Ecto neural progenitor cell (in vitro differentiated cells): ENCODE measurements at places on chromosomes 4 and X.
A peak's percentile ranks its signal among the peaks of the same experiment; 100 is the strongest.

DNA sequence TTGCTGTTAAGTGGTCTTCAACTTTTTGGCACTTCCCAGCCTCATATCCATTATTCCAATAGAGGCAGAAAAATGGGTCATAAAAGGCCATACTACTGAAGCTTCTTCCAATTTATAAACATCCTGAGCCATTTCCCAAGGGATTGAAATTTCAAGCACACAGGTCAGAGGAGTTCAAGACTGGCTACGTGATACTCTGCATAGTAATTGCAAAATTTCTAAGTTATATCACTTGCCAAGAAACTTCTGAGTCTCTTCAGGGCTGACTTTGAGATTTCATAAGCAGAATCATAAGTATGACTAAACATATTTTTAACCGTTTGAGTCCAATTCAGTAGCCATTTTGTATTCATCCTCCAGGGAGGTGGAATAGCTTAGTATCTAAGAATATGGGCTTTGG lies 75.6 kb upstream of the RXFP1 start:
- DNase-seq = no peak

DNA sequence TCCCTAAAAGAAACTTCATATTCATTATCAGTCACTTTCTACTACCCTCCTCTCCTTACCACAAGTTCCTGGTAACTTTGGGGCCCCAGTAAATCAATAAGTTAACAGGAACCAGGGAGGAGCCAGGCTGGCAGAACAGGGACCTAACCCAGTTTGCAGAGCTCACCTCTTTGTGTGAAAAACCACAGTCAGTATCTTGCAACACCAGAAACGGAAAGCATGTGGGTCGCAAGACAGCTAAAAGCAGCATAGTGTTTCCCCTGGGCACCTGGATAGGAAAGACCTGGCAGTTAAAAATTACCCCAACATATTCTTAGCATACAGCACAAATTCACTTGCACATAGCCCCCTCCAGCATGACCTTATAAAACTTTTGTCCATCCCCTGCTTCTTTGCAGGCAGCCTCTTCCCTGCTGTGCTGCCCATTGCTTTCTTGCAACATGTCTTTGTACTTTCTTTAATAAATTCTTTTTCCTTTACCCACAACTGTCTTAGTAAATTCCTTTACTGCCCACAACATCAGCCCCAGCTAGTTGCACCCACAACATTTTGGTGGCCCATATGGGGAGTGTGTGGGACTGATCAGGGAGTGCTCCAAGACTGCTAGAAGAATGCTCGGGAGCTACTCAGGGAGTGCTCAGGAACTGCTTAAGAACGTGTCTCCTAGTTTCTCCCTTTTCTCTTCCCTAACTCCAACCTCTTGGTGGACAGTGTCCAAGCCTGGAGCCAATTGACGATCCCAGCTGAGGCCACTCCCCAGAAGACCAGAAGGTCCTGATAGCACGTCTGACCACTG lies 83.4 kb downstream of the MSN start:
- DNase-seq = no peak

GRCh38 chr4:14877246-14878225 lies 124.7 kb upstream of the CPEB2 start:
- no peak for DNase-seq

GRCh38 chr4:2819244-2820215 lies 24.1 kb upstream of the ADD1 start:
- DNase-seq = no peak

- DNase-seq = no peak
Observed at GRCh38 chrX:23637187-23637586, 30.1 kb upstream of the PRDX4 start.

DNA sequence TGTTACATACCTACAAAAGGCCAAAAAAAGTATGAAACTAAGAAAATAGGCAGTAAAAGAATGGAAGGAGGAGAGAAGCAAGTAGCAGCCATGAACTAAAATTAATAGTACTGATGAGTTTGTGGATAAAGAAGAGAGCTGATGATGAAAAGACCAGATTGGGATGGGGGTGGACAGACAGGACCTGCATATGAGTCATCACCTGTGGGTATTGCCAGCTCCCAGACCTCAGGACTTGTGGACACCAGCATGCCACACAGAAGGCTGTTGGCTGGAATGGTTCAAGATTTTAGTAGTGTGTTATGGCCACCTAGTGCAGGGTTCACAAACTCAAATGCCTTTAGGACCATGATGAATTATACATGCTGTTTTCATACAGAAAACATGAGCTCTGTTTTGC lies 58.9 kb downstream of the ARX start:
- no peak for DNase-seq

GRCh38 chr4:48804584-48805301 lies 24.7 kb upstream of the FRYL start:
- no peak for DNase-seq

DNA sequence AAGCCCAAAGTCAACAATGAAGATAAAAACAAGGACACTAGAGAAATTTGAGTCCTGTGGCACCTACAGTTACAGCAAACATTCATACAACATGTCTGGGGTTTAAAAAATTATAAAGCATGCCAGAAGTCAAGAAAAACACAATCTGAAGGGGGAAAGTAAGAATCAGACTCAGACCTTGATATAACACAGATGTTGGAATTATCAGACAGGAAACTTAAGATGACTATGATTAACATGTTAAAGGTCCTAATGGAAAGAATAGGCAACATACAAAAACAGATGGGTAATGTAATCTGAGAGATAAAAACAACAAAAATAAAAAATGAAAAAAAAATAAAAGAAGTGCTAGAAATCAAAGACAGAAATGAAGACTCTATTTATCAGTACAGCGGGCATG lies 446.5 kb downstream of the SPRY1 start:
- DNase-seq = no peak

GRCh38 chr4:74932832-74933561 lies at the start of gene PARM1:
Gene PARM1 (plus strand): TSS chr4:74933116. CDS start chr4:74933328, 212 bp downstream.
- DNase-seq = peak; percentile 96

DNA sequence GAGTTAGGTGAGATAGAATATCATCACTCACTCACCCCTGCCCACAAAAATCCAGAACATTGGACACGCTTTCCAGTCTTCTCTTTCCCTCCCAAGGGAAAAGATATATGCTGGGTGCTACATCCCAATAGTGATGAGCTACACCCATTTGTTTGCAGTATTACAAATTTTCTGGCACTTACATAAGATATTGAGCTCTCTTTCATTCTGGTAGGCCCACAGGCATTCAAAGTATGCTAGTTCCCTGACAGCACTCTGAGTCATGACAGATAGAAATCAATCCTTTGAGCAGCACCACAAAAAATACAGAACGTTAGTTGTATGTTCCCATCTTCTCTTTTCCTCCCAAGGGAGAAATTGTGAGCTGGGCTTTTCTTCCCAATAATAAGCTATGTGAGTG lies 477.6 kb upstream of the GRID2 start:
- DNase-seq = no peak

GRCh38 chrX:10854594-10854993 lies 234.2 kb upstream of the MID1 start:
- no peak for DNase-seq

DNA sequence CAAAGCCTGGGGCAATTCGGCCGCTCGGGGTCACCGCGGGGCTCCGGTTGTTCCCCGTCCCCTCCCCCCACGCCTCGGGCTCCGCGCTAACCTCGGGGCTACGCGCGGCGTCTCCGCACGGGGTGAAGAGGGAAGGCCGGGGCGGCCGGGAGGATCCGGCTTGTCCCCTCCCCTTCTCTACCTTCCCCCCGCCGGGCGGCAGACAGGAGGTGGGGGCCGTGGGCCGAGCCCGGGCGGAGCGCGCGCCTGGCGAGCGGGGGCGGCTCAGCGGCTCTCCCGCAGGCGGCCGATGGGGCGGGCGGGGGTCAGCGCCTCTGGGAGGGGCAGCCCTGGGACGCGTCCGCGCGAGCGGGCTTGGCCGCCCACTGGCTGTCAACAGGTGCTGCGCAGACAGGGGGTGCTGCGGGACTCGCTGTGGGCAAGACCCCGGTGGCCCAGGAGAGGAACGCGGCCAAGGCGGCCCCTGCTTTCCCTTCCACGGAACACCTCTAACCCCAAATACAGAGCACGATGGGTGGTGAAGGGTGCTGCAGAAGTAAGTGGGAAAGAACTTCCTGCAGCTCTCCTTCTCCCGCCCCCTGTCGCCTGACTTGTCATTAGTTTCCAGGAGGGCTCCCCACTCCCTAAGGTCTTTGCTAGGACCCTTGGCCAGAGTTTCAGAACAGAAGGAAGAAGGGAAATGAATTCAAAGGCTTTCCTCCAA lies at the start of gene PDGFC:
Gene PDGFC (minus strand): TSS at position 124 of the 703 bp plus-strand sequence. CDS start 896 bp downstream, outside the sequence.
- peak; percentile 88 for DNase-seq

GRCh38 chrX:24498975-24499374 lies 33.9 kb downstream of the PDK3 start:
- no peak for DNase-seq

GRCh38 chr4:7402526-7402925 lies 32.2 kb downstream of the PSAPL1 start:
- no peak for DNase-seq

GRCh38 chr4:153787061-153787560 lies 1.8 kb downstream of the SFRP2 start:
- DNase-seq = no peak

- DNase-seq = no peak
Observed at GRCh38 chrX:18348047-18348446, 6.4 kb downstream of the SCML2 start.

- no peak for DNase-seq
Observed at GRCh38 chr4:105755375-105755774, 46.8 kb downstream of the GSTCD start.
